ENCODE measurements at places on chromosomes 13 and 19.

DNA sequence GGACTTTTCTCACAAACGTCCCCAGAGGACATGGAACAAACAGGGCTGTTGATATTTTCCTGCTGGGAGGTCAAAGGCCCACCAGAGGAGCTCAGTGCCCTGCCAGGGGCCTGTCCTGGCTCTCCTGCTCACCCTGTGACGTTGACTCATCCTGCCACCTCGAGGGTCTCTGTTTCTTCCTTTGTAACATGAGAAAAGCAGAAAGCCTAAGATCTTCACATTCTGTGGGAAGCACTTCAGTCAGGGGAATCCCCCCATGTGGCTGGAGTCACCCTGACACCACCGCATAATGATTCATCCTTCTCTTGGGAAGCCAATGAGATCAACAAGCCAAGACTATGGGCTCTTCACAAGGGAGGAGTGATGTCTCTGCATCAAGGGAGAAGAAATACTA, 147.9 kb downstream of the KATNAL1 start:
- no peak for DNase-seq

- no peak for DNase-seq
These were observed 35.1 kb downstream of the ZNF433 start for GRCh38 chr19:12000152-12000981.

- DNase-seq, result peak; percentile 91
These were observed 4.9 kb downstream of the ADAMTSL5 start for GRCh38 chr19:1507763-1508506.

- DNase-seq, result no peak
These were observed 155.3 kb downstream of the IRS2 start for GRCh38 chr13:109631069-109631468.

- no peak for DNase-seq
These were observed 5.4 kb downstream of the FUT5 start for GRCh38 chr19:5864725-5865486.

DNA sequence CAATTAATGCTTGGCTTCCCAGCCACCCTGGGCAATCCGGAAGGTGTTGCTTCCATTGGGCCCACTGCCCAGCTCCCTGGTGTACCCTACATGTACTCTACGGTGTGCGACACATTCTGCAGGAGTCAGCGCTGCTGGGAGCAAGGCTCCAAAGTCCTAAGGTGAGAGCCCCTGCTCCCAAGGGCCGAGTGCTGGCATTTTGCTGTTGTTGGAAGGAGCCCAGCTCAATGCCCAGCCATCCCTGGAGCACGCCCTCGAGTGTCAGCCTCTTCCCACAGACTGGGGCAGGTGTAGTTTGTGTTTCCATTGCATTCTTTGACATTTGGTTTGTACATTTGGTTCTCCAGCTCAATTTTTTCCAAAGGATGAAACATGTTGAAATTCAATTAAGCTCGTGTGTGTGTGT, 64.6 kb downstream of the GGACT start:
- no peak for DNase-seq

DNA sequence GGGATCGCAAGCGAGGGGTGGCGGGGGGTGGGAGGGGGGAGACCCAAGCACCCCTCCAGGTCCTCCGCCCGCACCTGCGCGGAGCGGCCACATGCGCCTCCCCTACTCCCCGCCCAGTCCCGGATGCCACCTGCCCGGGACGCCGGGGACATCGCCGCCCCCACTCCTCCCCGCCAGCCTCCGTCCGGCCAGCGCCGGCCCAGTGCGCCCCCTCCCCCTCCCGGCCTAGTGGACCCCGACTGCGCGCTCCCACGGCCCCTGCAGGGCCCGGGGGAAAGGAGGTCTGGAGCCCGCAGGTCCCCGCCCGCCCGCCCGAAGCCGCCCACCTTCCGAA, 263 bp downstream of the RHPN2 start:
- DNase-seq, result no peak

- peak; percentile 58 for DNase-seq
These were observed 14.6 kb downstream of the FAM187B start for GRCh38 chr19:35213663-35214632.

- DNase-seq, result no peak
These were observed 25.1 kb upstream of the MEIS3 start for GRCh38 chr19:47444388-47444821.

GRCh38 chr19:50959731-50960500, 7.1 kb upstream of the KLK5 start:
- DNase-seq, result no peak

GRCh38 chr13:48975101-48975855, 434 bp upstream of the FNDC3A start:
- no peak for DNase-seq

GRCh38 chr13:64755961-64756360, 2474.2 kb downstream of the PCDH9 start:
- no peak for DNase-seq

- DNase-seq, result no peak
These were observed 1730.1 kb downstream of the SLITRK5 start for GRCh38 chr13:89401264-89401675.

DNA sequence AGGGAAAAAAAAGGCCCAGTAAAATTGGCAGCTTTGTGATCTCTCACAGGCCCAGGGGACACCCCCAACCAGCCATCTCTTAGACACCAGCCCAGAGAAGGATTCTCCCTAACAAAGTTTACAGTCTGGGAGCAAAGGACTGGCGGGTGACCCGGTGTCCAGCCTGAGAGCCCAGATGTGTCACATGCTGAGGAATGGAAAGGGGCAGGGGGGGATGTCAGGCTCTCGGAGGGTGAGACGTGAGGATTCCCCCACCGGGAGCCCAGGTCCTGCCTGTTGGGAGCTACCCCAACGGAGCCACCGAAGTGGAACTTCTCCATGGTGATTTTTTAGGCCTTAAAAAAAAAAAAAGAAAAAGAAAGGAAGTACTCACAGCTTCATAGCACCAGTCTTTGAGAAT, 4.8 kb upstream of the CTXN1 start:
- no peak for DNase-seq

GRCh38 chr19:58262922-58263296, 15.8 kb upstream of the ZNF8 start:
- no peak for DNase-seq

DNA sequence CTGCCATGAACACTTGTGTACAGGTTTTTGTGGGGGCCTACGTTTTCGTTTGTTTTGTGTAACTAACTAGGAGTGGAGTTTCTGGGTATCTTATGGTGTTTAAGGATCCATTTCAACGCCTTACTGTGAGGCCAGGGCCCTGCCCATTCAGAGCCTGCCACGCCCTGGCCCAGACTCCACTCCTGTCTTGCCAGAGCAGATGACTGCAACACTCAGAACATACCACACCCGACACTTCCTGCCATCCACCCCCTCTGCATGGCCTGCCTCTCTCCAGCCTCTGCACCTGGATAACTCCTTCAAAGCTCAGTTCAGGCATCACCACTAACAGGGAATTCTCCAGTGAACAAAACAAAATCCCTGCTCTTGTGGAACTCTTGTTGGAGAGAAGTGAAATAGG, 43.2 kb downstream of the RGCC start:
- DNase-seq, result no peak

DNA sequence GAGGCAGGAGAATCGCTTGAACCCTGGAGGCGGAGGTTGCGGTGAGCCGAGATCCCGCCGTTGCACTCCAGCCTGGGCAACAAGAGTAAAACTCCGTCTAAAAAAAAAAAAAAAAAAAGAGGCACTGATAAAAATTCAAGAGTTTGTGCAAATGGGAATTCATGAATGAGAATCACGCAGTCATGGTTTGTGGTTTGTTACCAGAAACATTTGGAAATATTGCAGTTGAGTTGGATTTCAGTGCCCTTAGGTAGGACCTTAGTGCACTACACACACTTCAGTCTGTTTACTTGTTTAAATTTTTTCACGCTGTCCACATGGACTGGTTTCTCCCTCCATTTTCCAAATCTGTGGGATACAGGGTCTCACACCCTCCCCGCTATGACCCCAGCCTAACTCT, 28.4 kb downstream of the ZNF844 start:
- no peak for DNase-seq

GRCh38 chr13:112795277-112795676, 105.4 kb downstream of the ATP11A start:
- DNase-seq, result no peak

- DNase-seq, result no peak
These were observed 26.8 kb downstream of the PEX11G start for GRCh38 chr19:7461841-7462629.

- no peak for DNase-seq
These were observed 25.1 kb upstream of the NMRK2 start for GRCh38 chr19:3907626-3908265.

DNA sequence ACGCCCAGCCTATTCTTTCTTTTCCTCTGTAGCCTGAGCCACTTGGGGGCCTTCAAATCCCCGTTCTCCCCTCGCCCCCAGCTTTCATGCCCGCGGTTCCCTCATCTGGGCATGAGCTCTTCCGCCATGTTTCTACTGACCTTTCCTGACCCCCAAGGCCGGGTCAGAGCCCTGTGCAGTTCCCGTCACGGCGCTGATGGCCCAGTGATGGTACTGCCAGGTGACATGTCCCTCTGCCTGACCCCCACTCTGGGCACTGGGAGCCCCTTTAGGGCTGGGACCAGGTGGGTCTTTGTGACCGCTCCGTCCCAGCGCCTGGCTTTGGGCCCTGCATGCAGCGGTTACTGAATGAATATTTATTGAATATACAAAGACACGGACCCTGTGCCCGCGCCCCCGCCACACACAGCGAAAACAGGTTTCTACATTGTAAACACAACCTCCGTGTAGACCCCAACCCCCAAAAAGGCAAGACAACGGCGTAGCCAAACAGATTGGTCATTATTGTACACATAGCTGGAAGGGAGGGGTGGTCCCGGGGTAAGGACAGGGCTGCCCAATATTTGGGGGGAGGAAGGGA, 7.7 kb downstream of the GPR108 start:
- DNase-seq, result no peak

- peak; percentile 73 for DNase-seq
These were observed 7.3 kb upstream of the C13orf46 start for GRCh38 chr13:113981194-113981605.

- no peak for DNase-seq
These were observed 89.3 kb downstream of the TM9SF2 start for GRCh38 chr13:99590519-99591011.

DNA sequence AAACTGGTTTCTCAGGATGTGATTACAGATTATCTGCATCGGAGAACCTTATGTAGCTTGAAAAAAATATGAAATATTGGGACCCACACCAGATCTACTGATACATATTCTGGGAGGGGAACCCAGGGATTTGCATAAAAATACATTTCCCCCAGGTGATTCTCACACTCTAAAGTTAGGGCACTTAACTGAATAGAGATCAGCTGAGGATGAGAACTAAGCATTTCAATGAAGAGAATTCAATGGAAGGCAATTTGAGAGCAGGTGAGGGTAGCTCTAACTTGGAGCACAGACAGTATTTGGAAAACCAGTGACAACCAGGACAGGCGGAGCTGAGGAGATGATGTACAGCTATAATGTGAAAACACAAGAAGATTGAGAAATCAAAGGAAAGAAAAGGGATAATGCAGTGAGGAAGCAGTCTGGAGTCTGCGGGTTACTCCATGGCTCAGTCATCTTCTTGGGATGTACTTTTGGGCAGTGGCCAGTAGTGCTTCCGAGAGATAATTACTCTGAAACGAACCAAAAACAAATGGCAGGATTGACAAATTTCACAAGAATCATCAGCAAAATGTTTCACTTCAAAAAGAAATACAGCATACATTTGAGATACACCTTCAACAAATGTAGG, 6.1 kb upstream of the OXGR1 start:
- DNase-seq, result no peak
